ENCODE measurements at places on chromosomes 1 and 21. TPM values are rescaled to one million over a fixed set of nuclear protein-coding genes. Genes with fewer than 3 reads are reported as not detected.

GRCh38 chr21:41451753-41452676, 26.0 kb downstream of the MX1 start:
- no peak for DNase-seq

Gene RGS21
- not detected for total RNA-seq

- no peak for DNase-seq
These were observed 20.2 kb upstream of the SLC19A1 start for GRCh38 chr21:45562402-45562801.

- DNase-seq, result peak; percentile 56
These were observed 38.6 kb upstream of the METTL18 start for GRCh38 chr1:169833179-169833901.

- no peak for DNase-seq
These were observed 34.7 kb downstream of the SLC1A7 start for GRCh38 chr1:53107570-53108322.

DNA sequence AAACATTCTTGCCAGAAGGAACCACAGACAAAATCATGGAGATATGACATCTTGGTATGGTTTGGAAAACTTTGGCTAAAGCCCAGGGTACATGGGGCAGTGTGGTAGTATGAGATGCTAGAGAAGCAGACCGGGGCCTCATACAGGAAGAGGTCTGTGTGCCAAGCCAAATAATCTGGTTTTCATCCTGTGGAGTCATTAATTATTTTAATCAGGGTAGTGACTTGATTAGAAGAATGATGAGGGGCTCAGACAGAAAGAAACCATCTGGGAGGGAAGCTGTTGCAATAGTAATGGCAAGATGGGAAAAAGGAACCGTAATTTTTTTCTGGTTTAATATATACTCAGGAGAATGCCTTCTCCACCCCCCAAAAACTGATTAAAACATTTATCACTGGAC, 318.0 kb downstream of the BRINP2 start:
- DNase-seq, result no peak

All from thyroid gland (tissue), 4 donors.